ENCODE measurements at places on chromosomes 7 and 10. TPM values are rescaled to one million over a fixed set of nuclear protein-coding genes. Genes with fewer than 3 reads are reported as not detected.
A peak's percentile ranks its signal among the peaks of the same experiment; 100 is the strongest.

The CFAP43 gene
- 0.24 TPM for total RNA-seq

DNA sequence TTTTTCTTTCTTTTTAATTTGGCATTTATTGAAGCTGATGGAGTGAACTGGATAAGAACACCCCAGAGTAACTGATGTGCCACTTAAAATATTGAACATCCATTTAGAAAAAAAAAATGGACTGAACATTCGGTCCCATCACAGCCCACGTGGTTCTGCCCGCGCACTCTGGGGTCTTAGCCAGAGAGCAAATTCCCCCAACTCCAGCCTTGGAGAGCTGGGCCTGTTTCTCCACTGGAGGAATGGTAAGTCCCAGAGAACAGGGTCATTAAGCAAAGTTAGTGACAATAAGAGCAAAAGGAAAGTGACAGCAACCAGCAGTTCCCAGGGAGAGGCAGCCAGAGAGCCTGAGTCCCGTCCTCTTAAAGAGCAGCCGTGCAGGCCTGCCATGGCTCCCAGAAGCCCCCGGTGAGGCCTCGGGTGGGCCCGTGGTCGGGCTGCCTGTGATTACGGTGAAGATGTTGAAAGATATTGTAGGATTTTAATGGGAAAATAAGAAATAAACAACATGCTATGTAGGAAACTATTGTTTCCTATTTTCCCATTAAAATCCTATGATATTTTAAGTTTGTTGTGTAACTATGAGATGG lies 487.9 kb upstream of the MKI67 start:
- no peak for DNase-seq

GRCh38 chr10:12980713-12981306 lies 20.7 kb downstream of the CCDC3 start:
- no peak for DNase-seq

DNA sequence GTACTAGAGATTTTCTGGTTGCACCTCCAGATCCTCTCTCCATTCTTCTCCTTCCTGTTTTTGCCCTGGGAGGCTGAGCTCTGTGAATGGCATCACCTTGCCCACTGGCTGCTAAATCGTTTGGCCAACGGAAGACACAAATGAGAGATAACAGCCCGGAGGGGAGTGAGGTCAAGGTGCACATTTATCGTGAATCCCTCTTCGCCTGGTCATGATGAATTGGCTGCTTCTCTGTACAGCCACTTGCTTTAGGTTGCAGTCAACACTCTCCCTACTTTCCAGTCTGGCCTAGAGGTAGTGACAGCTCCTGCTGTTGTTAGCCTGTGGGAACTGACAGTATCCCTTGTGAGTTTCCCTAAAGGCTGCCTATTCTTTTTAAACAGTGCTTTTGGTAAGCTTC lies 85.4 kb upstream of the CHCHD3 start:
- peak; percentile 11 for DNase-seq

- DNase-seq: no peak
These were observed 55.9 kb downstream of the ITIH5 start for GRCh38 chr10:7610651-7611389.

- no peak for DNase-seq
These were observed 97.8 kb downstream of the DIP2C start for GRCh38 chr10:591646-592045.

The NKX1-2 gene
- total RNA-seq: 37.0 TPM

DNA sequence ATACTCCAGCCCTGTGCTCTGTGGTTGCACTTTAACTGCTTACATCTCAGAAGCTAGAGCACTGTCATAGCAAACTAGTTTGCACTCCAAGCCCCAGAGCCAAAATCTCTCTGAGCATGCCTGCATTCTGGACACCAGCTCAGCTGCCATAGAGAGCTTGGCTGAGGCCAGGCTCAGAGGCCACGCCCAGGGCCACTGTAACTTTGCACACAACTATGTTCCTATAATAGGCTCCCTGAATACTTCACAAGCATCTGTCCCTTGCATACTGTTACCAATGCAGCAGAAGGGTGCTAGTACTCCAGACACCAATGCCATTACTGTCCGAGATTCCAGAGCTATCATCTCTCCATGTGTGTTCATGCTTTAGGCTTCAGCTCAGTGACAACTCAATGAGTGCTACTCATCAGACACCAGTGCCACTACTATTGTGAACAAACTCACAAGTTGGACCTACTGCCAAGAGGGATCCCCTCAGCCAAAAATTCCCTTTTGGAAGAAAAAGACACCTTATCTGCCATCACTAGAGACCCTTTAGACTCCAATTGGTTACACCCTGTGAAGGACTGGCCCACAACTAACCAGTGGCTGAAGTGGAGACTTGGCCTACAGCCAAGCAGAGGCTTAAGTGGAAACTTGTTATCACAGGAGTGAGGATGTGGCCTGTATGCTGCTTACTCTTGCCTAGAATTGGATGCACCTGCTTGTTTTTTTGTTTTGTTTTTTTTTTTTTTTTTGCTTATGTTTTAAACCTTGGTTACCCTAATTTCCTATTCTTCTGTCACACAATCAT lies 211.6 kb upstream of the MAGI2 start:
- DNase-seq: no peak

The MASTL gene
- total RNA-seq: 40.0 TPM

The SEMA3D gene
- 7.2 TPM for total RNA-seq

GRCh38 chr7:150788474-150789269 lies 11.5 kb downstream of the TMEM176B start:
- no peak for DNase-seq

- no peak for DNase-seq
These were observed 1.9 kb downstream of the EXOC6 start for GRCh38 chr10:92850185-92850584.

DNA sequence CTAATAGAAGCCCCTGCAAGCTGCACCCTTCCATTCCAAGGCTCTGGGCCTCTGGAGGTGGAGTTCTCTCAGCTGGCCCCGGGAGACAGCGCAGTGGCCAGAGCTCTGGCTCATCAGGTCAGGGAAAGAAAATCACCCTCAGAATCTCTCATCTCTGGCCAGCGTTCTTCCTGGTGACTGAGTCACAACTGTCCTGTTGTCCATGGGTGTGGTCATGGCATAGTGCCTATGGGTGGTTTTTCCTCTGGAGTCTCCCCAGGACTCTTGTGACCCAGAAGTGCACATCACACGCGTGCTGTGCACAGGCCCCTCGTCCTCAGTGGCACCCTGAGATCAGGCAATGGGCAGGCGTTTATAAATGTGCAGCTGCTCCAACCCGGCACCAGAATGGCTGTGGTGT lies 27.4 kb upstream of the FXYD4 start:
- DNase-seq: no peak

DNA sequence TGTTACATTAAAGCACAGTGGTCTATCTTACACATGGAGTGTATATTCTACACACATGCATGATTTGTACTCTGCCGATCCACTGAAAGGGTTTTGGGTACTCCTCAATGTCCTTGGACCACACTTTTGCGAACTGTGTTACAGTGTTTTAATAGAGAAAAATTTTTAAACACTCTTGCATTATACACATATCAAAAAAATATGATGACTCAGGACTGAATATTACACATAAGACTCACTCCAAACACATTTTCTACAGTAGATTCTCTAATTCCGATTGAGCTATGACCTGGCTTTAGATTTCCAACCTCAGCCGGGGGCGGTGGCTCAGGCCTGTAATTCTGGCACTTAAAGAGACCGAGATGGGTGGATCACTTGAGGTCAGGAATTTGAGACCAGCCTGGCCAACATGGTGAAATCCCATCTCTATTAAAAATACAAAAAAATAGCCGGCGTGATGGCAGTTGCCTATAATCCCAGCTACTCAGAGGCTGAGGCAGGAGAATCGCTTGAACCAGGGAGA lies 222.4 kb downstream of the CACNA2D1 start:
- no peak for DNase-seq

- DNase-seq: no peak
These were observed 17.7 kb downstream of the ZNF775 start for GRCh38 chr7:150396851-150397260.

DNA sequence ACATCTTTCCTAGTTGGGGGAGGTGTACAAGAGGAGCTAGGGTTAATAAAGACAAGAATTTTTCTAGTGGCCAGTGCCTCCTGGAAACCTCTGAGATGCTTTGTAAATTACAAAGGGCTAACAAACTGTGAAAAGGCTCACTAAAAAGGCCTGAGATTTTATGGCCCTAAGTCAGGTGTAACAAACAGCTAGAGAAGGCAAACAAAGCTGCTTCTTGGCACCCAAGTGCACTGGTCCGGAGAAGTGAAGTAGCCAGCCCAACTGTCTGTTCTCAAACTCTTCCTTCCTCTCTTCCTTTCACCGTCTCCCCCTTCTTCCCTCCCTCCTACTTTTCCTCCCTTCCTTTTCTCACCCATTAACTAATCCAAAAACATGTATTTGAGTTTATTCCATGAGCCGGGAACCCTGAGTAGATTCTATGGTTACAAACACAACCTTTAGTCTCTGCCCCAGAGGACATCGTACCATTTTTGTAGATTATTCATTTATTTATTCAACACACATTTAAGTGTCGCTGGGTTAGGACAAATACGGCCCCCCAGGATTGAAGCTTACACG lies 143.4 kb upstream of the PCGF5 start:
- no peak for DNase-seq

- no peak for DNase-seq
These were observed 1.0 kb upstream of the FAM20C start for GRCh38 chr7:191105-191980.

GRCh38 chr10:125016123-125016522 lies 74.2 kb downstream of the ZRANB1 start:
- DNase-seq: no peak

The PKD2L1 gene
- total RNA-seq: not detected

GRCh38 chr7:106392590-106392989 lies 107.8 kb upstream of the NAMPT start:
- DNase-seq: no peak

The MCU gene
- 54.6 TPM for total RNA-seq

The CALN1 gene
- 15.3 TPM for total RNA-seq

GRCh38 chr7:73864981-73865711 lies 4.2 kb downstream of the TMEM270 start:
- DNase-seq: no peak

- no peak for DNase-seq
These were observed 89.6 kb downstream of the PPP1R17 start for GRCh38 chr7:31776616-31777015.

The AKR1C8 gene
- not detected for total RNA-seq
